ENCODE measurements at places on chromosomes 16 and 17.
A peak's percentile ranks its signal among the peaks of the same experiment; 100 is the strongest.

- DNase-seq = no peak
These were observed 9.3 kb downstream of the SLC47A2 start for GRCh38 chr17:19706791-19707727.

DNA sequence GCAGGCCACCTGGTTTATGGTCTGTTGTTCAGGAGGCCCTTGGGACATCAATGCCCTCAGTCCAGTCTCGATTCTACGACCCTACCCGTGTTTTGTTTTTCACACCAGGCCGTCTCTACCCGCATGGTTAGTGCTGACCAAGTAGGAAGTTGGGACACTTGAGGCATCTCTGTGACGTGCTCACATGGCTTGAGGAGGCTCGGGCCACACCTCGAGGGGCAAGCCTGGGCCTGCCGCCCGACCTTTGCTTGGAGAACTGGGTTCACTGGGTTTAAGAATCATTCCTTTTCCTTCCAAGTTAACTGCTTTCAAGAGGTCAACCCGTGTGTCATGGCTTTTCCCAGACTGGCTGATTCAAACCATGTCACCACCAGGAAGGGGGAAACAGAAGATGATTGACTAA is 86.8 kb downstream of the CMIP start:
- no peak for DNase-seq

DNA sequence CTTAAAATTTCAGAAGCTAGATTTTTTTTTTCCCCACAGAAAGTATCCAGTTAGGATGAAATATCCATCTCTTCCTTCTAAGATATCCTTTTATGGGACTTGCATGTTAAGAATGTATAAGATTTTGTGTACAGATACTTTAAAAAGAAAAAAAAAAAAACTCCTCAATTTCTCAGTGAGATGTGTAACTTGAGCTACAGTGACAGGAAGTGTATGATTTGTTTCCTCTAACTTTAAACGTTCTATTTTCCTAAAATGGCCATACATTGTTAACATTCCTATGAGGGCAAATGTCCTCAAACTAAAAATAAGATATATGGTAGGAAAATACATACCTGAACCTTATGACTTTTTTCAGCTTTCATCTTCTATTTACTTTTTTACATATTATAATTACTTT is 8.9 kb downstream of the FBXO47 start:
- DNase-seq = no peak

- peak; percentile 22 for DNase-seq
These were observed 141.1 kb downstream of the RGS9 start for GRCh38 chr17:65278050-65278819.

DNA sequence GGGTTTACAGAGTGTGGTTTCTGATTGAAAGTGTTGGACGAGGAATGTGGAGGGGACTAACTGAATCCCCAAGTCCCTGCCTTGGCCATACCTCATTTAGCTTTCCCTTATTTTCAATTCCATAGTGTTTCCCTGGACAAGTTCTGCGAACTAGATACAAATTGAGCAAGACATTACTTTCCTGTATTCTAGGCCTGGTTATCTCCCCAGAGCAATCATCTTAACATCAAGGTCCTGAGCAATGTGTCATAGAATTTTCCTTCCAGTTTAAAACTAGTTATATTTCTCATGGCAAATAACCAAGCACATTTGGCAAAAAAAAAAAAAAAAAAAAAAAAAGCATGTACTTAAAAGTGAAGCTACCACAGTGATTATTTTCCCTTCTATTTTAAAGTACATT is 330.1 kb downstream of the CDH11 start:
- no peak for DNase-seq

DNA sequence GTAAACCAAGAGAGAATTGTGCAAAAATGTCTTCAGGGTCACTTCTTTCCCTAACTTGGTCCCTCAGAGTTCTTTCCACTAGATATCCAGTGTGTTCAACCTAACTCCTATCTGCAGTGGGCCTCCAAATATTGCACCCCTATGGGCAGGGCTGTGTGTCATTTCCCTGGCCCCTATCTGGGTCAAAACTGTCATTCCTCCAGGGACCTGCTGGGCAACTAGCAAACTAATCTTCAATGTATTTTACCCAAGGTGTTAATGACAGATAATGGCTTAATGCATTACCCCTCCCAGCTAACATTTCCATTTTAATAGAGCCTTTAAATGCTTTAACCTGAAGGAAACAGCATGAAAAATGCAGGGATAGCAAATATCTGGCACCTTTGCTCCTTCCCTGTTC is 25.8 kb upstream of the SKAP1 start:
- no peak for DNase-seq

DNA sequence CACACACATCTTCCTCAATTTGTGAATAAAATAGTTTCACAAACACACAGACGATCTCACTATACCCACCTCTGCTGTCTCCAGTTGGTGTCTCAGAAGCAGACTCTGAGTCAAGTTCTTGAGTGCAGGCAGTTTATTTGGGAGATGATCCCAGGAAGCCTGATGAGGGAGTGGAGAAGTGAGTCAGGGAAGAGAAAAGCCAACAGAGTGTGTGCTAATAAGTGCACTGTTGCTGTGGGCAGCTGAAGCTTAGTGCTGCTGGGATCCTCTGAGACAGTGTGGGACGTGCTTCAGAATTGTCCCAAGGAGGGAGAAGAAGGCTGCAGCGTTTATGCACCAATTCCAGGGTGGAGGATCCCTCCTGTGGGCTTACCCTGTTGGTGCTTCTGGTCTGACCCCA is 423.2 kb upstream of the C16orf82 start:
- no peak for DNase-seq

GRCh38 chr16:53041320-53042051 is 11.2 kb downstream of the CHD9NB start:
- no peak for DNase-seq

- DNase-seq = peak; percentile 65
These were observed 36.6 kb upstream of the MED9 start for GRCh38 chr17:17440010-17440843.

GRCh38 chr16:17275076-17276009 is 195.4 kb downstream of the XYLT1 start:
- DNase-seq = no peak

DNA sequence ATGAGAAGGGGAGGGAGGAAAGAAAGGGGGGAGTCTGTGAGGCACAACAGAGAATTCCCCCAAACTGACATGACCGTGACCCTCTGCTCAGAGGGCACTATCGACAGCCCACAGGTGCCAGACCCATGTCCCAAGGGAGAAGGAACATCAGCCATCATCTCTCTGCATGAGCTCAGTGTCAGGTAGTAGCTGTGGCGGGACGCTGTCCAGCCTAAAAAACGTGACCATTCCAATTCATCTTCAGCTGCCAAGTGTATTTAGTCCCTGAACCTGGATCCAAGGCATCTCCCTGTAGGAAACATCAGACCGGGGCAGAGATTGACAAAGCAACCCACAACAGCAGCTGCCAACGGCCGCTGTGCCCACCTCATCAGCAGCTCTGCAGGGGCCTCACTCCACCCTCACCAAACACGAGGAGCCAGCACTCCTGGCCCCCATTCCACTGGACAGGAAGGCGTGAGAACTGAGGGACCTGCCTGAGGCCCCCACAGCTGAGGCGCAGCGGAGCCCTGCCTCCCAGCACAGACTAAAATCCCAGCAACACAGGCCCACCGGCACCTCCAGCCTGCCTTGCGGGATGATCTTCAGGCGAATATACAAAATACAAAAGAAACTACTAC is 8.6 kb downstream of the TAF1C start:
- no peak for DNase-seq

DNA sequence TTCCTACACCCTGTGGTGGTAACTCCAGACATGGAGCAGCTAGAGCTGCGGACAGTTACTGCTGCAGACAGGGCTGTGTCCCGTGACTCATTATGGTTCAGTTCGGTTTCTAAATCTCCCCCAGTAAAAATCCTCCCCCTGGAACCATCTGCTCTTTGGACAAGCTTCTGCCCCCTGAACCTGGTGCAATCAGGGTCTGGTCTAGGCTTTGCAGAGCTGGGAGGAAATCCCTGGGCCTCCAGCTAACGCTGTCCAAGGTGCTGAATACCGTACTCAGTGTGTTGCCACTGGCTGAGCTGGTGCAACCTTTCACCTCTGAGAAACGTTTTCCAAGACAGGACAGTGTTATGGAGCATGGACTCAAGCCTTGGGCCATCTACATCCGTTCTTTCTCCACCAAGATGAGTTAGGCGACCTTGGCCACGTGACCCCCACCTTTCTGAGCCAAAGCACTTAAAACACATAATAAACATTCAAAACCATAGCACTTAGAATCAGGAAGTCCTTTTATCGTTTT is 142.0 kb downstream of the CPPED1 start:
- DNase-seq = no peak

GRCh38 chr17:56158915-56159825 is 5.9 kb downstream of the ANKFN1 start:
- DNase-seq = no peak

DNA sequence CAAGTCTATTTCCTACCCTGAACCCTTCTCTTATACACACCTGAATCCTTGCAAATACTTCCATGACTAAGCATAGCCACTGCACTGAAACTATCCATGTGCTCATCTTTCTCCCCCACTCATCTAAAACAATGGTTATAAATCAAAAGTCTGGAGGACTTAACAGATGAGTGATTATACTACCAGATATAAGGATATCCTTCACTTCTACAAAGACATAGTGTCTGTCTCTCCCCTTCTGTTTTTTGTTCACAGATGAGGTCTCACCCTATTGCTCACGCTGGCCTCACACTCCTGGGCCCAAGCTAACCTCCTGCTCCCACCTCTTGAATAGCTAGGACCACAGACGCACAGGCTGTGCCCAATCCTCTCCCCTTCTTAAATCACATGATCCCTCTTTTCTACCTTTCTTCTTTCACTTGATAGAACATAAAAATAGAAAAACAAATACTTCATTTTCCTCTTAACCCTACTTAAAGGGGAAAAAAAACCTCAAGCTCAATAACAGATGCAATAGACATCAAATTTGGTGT is 19.2 kb downstream of the CEP112 start:
- no peak for DNase-seq

- DNase-seq = no peak
These were observed 701.1 kb downstream of the WWOX start for GRCh38 chr16:78800523-78800922.

GRCh38 chr16:28162326-28162877 is 49.4 kb downstream of the XPO6 start:
- DNase-seq = no peak

DNA sequence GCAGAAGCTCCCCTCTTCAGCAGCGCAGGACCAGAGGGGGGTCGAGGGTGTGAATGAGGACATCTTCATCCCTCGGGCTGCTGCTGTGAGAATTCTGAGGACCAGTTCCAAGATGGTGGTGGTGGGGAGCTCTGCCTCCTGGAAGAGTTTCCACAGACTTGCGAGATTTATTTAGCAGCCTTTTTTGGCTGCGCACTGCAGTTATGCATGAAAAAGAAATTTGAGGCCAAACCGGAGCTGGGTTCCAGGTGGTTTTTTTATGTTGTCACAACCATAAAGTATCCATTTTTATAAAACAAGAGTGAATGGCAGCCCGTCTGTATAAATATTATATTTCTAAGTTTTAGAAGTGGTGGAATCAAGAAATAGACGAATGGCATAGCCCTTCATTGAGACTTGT is 76.9 kb upstream of the CLEC18A start:
- no peak for DNase-seq

DNA sequence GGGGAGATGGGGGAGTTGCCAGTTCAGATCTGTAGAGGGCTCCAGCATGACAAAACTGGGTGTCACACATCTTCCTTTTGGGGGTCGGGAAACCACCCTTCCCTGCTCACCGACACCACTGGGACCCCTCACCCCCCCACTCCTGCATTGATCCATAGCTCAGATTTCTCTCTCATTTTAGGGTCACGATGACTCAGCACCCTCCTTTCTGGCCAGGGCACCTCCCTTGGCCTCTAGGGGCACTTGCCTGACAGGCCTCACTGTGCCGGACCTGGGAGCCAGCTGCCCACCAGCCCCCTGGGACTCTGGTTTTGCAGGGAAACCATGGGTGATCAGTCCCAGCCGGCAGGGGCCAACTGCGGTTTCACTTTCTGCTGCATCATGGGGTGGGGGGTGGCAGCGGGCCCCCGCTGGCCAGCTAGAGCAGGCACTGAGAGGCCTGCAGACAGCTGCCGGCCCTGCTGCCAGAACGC is 239.4 kb downstream of the MRTFB start:
- no peak for DNase-seq

DNA sequence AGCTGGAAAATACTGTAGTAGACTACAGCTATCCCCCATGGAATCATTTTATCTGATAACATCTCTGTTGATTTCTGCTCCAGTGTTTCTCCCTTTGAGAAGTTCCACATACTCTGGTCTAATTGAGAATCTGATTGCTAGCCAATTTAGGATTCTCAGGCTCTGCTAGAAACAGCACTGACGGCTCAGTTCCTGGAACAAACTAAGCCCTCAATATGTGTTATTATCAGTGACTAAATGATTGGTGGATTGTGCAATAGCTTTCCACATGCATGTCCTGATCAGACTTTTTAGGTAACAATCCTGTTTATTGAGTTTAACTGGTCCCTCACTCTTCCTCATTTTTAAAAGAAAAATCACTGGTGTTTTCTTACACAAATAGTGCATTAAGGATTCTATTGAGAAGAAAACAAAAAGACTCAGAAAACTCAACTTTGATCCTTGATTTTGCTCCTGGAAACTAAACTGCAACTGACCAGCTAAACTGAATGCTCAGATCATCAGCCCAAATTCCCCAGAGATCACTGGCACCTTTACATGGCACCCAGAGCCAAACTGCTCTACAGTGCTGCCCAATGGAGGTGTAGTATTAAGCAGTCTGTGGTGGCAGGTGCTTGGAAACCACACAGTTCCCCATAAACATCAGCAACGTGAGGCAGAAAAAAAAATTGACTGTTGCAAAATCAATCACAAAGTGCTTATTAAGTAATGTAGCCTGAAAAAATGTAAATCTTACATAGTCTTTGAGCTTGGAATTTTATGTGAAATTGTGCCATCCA is 423.7 kb downstream of the TOX3 start:
- DNase-seq = no peak

DNA sequence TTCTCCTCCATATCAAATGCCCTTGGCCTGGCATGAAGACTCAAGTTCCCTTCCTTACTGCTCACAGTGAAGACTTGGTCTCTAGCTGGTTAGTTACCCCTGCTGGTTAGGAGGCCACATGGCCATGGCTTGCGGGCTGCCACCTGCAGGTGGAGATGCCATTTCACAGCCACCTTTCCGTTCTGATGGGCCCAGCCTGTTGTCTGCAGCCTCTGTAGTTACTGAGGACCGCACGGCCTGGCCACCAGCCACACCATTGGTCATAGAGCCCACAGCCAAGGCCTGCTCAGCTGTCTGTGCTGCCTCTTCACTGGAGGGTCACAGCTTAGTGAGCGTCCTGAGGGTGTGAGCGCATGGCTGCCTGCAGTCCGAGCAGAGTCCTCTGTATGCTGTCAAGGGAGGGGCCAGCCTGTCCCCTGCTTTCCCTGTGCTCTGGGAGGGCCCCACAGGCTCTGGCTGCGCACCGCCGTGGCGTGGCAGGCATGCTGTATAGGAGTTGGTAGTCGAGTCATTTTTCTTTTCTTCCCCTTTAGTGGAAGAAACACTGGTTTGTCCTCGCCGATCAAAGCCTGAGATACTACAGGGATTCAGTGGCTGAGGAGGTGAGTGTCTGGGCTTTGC is 59.2 kb downstream of the PLD6 start:
- peak; percentile 8 for DNase-seq

GRCh38 chr16:15894571-15895374 is 6.4 kb upstream of the CEP20 start:
- no peak for DNase-seq

- DNase-seq = no peak
These were observed 684 bp upstream of the SPIRE2 start for GRCh38 chr16:89827383-89828198.
